CD4-positive, alpha-beta T cell (primary cell): ENCODE measurements at places on chromosomes 6 and 20. TPM values are rescaled to one million over a fixed set of nuclear protein-coding genes. Genes with fewer than 3 reads are reported as not detected.

- no peaks in the 10 kb centered on the region for H3K27me3 ChIP-seq
- H3K36me3 ChIP-seq: no peaks in the 10 kb centered on the region
- no peak overlapping the region for H3K4me3 ChIP-seq
- H3K27ac ChIP-seq: no peak overlapping the region
- no peaks in the 10 kb centered on the region for H3K4me1 ChIP-seq
Observed at GRCh38 chr6:81613606-81614005, 138.9 kb downstream of the TENT5A start.

Gene CLIC5
- total RNA-seq: 2.8 TPM

GRCh38 chr20:63083831-63084562 is 77.2 kb upstream of the BHLHE23 start:
- no peak overlapping the region for H3K27ac ChIP-seq
- no peaks in the 10 kb centered on the region for H3K4me1 ChIP-seq
- H3K4me3 ChIP-seq: no peak overlapping the region
- no peak for DNase-seq

DNA sequence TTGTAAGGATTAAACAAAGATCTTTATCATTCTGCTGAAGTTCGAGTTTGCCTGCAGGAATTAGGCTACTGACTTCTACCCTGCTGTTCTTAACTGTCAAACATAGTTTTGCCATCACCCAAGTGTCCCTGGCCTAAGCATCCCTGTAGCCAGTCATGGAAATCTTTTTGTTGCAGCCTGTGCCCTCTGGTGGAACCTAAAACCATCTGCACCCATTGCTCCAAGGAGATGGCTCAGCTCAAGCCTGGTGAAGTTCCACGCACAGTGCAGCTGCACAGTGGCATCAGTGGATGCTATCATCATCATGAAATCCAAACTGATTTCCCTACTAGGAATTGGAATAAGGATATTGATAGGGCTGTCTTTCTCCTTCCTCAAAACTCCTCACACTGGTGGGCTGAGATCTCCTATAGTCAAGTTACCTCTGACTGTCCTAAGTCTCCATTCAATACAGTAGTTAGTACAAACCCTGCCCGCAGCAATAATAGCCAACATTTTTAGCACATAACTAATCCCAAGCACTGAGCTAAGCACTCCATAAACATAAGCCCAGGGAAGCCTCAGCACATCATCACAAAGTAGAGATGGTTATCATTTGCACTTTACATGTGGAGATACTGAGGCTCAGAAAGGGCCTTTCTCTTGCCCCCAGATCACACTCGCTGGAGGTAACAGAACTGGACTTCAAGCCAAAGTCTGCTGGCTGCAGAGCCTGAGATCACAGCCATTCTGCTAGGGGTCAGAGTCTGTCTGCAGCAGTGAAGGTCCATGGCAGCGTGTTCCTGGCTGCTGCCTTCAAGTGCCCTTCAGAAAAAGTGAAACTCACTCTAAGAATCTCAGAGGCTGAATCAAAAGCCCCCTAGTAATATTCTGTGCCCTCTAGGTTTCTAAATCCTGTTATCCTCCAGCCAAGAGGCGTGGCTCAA is 77.2 kb upstream of the MC3R start:
- DNase-seq: no peak
- no peak overlapping the region for H3K4me3 ChIP-seq
- H3K27me3 ChIP-seq: no peaks in the 10 kb centered on the region
- H3K27ac ChIP-seq: no peak overlapping the region
- no peaks in the 10 kb centered on the region for H3K36me3 ChIP-seq
- H3K4me1 ChIP-seq: no peaks in the 10 kb centered on the region

DNA sequence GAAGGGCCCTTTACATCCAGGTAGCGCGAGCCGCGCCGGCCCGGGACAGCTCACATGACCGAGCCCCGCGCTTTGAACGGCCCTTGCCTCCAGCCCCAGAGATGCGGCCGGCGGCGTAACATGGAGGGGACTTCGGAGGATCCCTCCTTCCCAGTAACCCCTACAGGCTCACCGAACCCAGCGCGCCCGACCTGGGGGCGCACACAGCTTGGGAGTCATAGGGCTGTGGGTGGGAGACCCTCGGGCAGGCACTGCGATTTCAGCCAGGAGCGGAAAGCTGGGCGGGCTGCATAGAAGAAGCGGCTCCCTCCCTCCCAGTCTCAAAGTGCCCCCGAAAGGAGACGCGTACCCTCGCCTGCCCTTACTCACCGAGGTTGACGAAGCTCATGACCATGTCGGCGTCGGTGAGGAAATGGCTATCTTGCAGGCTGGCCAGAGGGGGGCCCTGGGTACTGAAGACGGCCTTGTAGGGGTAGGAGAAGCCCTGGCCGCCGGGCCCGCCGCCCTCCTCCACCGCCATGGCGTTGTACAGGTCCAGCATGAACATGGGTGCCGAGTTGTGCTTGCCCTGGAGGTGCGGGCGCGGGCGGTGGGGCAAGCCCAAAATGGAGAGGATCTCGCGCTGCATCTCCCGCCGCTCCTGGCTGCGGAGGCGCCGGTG is 975 bp downstream of the BMP7 start:
- peaks cover 40% of the 10 kb centered on the region for H3K27me3 ChIP-seq
- no peak for DNase-seq
- H3K4me3 ChIP-seq: no peak overlapping the region
- no peak overlapping the region for H3K27ac ChIP-seq
- H3K4me1 ChIP-seq: no peaks in the 10 kb centered on the region
- H3K36me3 ChIP-seq: no peaks in the 10 kb centered on the region

DNA sequence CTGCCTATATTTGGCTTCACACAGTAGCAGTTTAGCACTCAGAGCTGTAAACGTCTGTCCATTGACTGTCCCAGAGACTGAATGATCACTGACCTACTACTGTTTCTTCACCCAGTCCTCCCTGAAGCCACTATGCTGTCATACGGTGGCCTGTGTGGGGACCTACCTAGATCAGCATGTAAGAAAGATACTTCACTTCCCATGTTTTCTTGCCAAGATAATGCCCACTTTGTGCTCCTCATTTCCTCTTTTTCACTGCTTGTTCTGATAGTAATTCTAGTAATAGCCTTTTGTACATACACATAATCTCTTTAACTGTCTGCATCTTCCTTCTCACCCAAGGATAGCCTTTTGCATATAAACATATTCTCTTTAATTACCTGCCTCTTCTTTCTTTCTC is 109.9 kb upstream of the TIAM2 start:
- H3K27ac ChIP-seq: no peak overlapping the region
- no peaks in the 10 kb centered on the region for H3K27me3 ChIP-seq
- H3K36me3 ChIP-seq: peaks cover 8% of the 10 kb centered on the region
- no peaks in the 10 kb centered on the region for H3K4me1 ChIP-seq

Gene RAET1L
- total RNA-seq: not detected

Gene PET117
- 13.6 TPM for total RNA-seq

DNA sequence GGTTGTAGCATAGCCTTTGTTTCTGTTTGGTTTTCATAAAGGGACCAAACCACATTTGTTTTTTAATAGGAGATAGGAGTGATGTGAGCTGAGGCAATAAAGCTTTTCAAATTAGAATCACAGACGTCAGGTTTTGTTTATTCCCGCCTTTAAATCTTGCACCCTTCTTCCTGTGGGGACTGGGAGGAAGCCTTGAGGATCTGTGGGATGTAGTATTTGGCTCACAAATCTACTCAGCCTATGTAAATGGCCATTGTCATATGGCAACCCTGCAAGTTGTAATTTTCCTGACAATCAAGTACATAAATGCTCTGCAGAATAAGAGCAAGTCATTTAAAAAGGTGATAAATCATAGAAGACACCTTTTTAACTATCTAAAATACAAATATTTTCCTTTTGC is 110.4 kb downstream of the ADGRG6 start:
- no peak overlapping the region for H3K27ac ChIP-seq
- H3K27me3 ChIP-seq: no peaks in the 10 kb centered on the region
- no peaks in the 10 kb centered on the region for H3K36me3 ChIP-seq
- H3K4me3 ChIP-seq: no peak overlapping the region
- H3K4me1 ChIP-seq: no peaks in the 10 kb centered on the region

DNA sequence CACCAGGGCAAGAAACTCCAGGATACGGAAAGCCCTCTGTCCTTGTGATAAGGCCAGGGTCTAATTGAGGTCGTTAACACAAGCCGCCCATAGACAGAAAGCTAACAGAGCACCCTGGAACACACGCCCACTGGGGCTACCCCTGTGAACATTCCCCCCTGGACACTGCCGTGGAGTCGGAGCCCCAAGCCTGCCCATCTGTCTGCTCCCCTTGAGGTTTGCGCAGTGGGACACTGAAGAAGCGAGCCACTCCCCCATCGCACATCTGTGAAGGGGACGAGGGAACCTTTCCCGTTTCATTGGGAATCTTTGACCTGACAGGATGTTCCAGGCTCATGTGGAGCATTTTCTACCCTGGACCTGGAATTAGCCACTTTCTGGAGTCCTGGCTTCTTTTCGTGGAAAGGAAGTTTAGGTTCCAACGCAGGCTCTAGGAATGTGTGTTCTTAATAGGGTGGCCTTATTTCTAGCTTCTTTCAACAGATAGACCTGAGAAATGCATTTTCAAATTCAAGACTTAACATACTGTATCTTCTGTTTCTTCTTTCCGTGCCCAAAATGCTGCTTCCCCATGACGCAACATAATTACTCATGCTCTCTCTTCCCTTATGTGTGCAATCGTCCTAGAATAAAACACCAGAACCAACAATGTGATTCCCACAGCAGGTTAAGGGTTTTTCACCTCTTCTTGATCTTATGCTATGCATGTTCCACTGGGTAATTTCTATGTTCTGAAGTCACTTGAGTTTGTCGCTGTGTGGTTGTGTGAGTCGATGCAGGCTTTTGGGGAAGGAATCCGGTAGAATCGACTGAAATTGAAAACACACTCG is 161.1 kb downstream of the ERMARD start:
- DNase-seq: no peak
- H3K36me3 ChIP-seq: no peaks in the 10 kb centered on the region
- H3K4me3 ChIP-seq: no peak overlapping the region
- no peaks in the 10 kb centered on the region for H3K27me3 ChIP-seq
- H3K4me1 ChIP-seq: peaks cover 6% of the 10 kb centered on the region
- H3K27ac ChIP-seq: no peak overlapping the region

DNA sequence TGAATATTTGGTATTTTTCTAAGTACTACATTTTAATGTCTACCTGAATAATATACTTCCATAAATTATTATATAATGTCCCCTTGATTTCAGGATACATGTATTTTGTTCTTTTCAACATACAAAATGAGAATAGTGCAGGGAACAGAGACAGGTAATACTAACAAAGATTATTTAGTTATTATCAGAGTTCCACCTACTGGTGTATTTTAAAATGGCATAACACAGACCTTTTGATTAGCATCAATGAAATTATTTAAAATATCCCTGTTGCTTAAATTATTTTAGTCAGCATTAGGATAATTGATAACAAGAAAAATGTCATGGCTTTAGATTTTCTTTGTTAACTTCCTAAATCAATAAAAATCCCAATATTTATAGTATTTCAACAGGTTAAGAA is 184.0 kb downstream of the PRDM13 start:
- no peaks in the 10 kb centered on the region for H3K4me1 ChIP-seq
- no peak overlapping the region for H3K27ac ChIP-seq
- H3K27me3 ChIP-seq: peaks cover 7% of the 10 kb centered on the region
- no peaks in the 10 kb centered on the region for H3K36me3 ChIP-seq

GRCh38 chr20:15613530-15613929 is 959.7 kb downstream of the KIF16B start:
- H3K4me1 ChIP-seq: no peaks in the 10 kb centered on the region
- no peak overlapping the region for H3K27ac ChIP-seq
- no peak overlapping the region for H3K4me3 ChIP-seq
- no peak for DNase-seq

Gene COX4I2
- total RNA-seq: not detected

DNA sequence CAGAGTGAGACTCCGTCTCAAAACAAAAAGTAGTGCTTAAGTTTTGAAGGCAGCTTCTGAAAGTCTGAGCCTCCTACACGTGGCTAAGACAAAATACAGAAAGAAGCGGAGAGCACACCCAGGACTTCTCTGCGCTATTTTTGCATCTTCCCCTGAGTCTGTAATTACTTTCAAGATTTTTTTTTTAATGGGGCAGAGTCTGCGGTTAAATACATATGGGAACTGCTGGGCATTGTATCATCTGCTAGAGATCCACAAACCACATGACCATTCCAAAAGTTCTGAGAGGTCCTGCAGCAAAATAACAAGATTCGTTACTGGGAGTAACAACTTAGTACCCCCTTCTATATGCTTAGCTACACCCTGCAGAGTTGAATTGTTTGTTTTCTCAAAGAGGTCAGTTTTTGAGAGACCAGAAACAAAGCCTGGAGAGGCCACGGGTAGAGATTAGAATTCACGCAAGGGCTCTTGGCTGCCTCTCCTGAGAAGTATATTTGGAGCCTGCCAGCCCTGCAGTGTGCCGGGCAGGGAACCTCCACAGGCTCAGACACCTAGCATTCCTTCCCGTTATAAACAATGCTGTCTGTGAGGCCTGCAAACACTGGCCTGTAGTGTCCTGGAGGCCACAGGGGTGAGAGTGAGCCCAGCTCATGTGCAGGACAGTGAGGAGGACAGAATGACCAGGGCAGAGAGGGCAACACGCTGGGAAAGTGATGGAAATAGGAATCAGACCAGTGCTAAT is 48.2 kb upstream of the FAM50B start:
- H3K27me3 ChIP-seq: no peaks in the 10 kb centered on the region
- no peaks in the 10 kb centered on the region for H3K4me1 ChIP-seq
- DNase-seq: no peak
- H3K27ac ChIP-seq: no peak overlapping the region
- H3K4me3 ChIP-seq: no peak overlapping the region

DNA sequence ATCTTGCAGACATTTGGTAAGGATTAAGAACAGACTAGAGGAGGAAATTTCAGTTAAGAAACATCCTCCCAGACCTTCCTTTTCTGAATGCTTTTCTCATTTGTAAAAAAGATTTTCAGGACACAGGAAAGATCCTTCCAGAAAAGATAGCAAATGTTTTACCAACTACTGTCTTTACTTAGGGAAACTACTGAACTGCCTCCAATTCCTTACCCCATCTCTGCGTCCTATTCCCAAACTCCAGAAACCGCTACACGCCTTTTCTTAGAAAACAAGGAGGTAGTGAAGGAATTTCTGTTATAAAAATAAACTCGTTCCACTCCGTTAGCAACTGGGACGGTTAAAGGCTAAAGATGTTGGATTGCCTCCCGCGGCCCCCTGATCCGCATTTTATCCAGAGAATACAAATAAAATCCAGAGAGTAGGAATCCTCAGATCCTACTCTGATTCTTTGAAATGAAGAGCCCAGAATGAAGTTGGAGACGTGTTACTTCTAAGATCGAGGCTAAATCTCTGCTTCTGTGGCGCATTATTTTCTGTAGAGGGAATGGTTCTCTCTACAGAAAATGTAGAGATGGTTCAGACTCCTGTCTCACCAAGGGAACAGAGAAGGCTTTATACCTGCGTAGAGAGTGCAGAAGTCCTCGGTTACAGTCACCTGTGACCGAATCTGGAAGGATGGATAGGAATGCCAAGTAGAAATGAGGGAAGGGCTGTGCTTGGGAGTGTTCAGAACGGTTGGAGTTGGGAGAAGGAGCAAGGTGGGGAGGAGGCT is 133.0 kb downstream of the GPX5 start:
- H3K4me3 ChIP-seq: peak overlapping the region; percentile 8
- no peaks in the 10 kb centered on the region for H3K36me3 ChIP-seq
- no peak for DNase-seq
- peaks cover 65% of the 10 kb centered on the region for H3K27me3 ChIP-seq
- no peak overlapping the region for H3K27ac ChIP-seq
